ENCODE measurements at places on chromosomes 7 and 10.

- no peaks in the 10 kb centered on the region for H3K27me3 ChIP-seq
- no peak for DNase-seq
- no peak overlapping the region for H3K4me3 ChIP-seq
- H3K36me3 ChIP-seq = no peaks in the 10 kb centered on the region
- H3K27ac ChIP-seq = no peak overlapping the region
These were observed 217.3 kb downstream of the ZEB1 start for GRCh38 chr10:31536302-31536701.

DNA sequence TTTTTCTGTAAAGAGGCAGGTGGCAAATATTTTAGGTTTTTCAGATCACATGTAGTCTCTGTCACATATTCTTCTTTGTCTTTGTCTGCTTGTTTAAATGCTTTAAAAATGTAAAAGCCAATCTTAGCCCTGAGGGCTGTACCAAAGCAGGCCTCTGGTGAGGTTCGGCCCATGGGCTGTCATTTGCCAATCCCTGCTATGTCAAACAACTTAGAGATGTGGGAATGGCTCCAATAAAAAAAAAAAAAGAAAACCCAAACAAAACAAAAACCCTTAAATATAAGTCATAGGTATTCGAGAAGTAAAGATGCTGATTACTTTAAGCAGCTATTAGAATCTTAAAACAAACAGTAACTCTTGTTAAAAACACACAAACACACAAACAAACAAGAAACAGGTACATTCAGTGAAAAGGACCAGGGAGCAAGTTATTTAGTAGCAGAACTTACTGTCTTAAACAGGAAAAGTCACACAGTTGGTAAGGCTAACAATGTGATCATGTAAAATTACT lies 61.4 kb upstream of the NAMPT start:
- no peaks in the 10 kb centered on the region for H3K4me1 ChIP-seq
- H3K36me3 ChIP-seq = no peaks in the 10 kb centered on the region
- no peak overlapping the region for H3K27ac ChIP-seq
- H3K27me3 ChIP-seq = no peaks in the 10 kb centered on the region

GRCh38 chr10:70683601-70683934 lies 11.3 kb downstream of the ADAMTS14 start:
- no peak overlapping the region for H3K27ac ChIP-seq
- no peaks in the 10 kb centered on the region for H3K4me1 ChIP-seq
- H3K4me3 ChIP-seq = no peak overlapping the region

- no peaks in the 10 kb centered on the region for H3K27me3 ChIP-seq
- no peak for DNase-seq
- peaks cover 4% of the 10 kb centered on the region for H3K4me1 ChIP-seq
- H3K27ac ChIP-seq = no peak overlapping the region
- H3K4me3 ChIP-seq = no peak overlapping the region
These were observed 184.5 kb upstream of the NFE2L3 start for GRCh38 chr7:25967278-25968204.

DNA sequence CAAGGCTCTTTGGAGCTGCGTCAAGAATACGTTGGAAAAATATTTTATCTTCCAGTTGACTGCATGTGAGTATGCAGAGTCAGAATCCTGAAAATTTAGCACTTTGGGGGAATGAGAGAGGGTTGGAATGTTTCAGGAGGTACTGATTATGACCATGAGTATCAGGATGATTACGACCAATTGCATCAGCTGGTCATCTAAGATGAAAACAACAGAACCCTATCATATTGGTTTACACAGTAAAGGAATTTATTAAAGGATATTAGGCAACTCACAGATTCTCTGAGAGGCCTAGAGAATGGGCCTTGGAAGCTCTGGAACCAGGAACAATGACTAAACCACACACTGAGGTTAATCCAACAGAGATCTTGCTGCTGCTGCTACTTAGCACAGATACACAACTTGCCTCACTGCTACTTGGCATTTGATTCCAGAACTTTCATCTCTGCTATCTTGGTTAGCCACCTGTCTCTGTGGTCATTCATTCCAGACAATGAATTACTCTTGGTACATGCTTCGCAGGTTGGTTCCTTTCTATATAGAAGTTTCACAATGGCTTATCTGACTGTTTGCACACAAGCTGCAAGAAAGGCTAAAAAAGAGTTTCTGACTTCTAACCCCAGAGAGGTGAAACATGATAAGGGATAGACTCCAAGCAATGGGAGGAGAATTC lies 68.0 kb upstream of the CTTNBP2 start:
- H3K4me3 ChIP-seq = no peak overlapping the region
- H3K27ac ChIP-seq = peak overlapping the region; percentile 76
- H3K4me1 ChIP-seq = peaks cover 4% of the 10 kb centered on the region
- H3K36me3 ChIP-seq = no peaks in the 10 kb centered on the region

GRCh38 chr10:89209718-89210117 lies 2.6 kb upstream of the CH25H start:
- H3K4me1 ChIP-seq = peaks cover 20% of the 10 kb centered on the region
- H3K27ac ChIP-seq = no peak overlapping the region
- H3K4me3 ChIP-seq = no peak overlapping the region
- H3K36me3 ChIP-seq = no peaks in the 10 kb centered on the region
- peaks cover 19% of the 10 kb centered on the region for H3K27me3 ChIP-seq

DNA sequence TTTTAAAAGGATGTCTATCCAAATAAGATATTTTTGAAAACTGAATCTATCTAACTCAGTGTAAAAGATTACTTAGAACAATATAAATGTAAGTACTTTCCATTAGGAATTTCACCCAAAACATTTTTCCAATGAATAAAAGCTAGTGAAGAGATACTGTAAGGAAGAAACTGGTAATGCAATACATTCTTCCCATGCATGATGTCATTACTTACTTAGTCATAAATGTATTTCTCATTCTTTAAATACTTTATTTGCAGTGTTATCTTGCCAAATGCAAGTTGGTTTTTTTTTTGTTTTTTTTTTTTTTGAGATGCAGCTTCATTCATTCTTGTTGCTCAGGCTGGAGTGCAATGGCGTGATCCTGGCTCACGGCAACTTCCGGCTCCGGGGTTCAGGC lies 265.6 kb downstream of the PHF14 start:
- no peak for DNase-seq
- no peak overlapping the region for H3K4me3 ChIP-seq
- no peaks in the 10 kb centered on the region for H3K27me3 ChIP-seq

- no peaks in the 10 kb centered on the region for H3K36me3 ChIP-seq
- no peak for DNase-seq
- H3K27me3 ChIP-seq = no peaks in the 10 kb centered on the region
- no peak overlapping the region for H3K4me3 ChIP-seq
These were observed 688.7 kb downstream of the SDK1 start for GRCh38 chr7:3989723-3990122.

DNA sequence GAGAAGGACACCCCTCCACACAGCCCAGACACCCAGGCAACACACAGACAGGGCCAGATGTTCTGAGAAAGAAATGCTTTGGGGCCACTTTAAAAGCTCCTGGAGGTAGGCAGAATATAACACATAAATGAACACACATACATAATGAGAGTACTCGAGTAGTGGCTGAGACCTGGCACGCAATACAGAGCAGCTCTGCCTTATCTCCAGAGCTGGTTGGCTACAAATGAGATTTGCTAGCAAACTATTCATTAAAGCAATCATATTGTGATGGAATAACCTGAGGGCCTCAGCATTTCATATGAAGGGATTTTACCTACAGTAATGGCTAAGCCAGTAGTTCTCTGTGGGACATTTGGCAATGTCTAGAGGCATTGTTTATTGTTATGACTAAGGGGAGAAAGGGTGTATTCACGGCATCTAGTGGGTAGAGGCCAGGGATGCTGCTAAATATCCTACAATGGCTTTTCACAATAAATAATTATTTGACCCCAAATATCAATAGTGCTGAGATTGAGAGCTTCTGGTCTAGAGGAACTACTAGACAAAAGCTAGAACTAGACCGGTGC lies 5.5 kb upstream of the IMPDH1 start:
- no peaks in the 10 kb centered on the region for H3K27me3 ChIP-seq
- no peak overlapping the region for H3K27ac ChIP-seq
- no peaks in the 10 kb centered on the region for H3K36me3 ChIP-seq
- no peak overlapping the region for H3K4me3 ChIP-seq
- no peaks in the 10 kb centered on the region for H3K4me1 ChIP-seq

DNA sequence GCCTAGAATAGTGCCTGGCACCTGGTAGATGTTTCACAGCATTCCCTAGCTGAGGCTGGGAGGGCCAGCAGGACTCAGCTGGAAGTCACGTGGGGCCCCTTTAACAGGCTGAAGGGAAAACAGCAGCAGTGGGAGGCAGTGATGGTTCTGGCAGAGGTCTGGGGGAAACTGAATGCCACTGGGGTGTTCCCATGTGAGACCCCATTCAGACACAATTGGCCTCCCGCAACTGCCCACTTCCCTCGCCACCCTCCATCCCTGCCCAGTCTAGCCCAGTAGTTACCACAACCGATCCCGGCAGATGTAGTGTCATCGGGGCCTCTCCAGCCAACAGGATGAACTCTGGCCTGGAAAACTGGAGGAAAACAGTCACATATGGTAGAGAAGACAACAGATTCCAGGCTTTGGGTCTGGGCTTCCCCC lies 38.3 kb downstream of the FRMPD2 start:
- no peak overlapping the region for H3K27ac ChIP-seq
- no peaks in the 10 kb centered on the region for H3K27me3 ChIP-seq
- DNase-seq = peak; percentile 22
- no peak overlapping the region for H3K4me3 ChIP-seq
- H3K36me3 ChIP-seq = no peaks in the 10 kb centered on the region

DNA sequence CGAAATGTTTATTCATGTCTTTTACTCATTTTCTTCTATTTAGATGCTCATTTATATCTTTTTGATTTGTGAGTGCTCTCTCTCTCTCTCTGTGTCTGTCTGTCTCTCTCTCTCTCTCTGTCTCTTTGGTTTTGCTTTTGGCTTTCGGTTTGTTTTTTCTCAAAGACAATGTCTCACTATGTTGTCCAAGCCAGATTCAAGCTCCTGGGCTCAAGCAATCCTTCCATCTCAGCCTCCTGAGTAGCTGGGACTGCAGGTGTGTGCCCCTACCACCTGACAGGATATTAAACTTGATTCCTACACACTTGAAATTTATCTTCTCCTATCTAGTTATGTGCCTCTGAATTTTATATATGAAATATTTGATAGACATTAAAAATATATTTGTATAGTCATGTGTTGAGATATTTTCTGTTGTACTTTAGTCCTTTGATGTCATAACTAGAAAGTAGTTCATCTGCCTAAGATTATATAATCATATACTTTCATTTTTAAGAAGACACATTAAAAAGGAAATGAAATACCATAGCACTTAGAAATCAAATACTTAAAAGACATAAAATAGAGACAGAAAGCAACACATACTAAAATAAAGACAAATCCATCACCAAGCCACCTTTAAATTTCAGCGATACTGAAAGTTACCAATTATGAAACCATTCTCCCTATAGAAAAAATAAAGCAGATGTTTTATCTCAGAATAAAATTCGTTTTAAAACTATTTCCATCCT lies 68.1 kb upstream of the SFMBT2 start:
- H3K36me3 ChIP-seq = no peaks in the 10 kb centered on the region
- H3K4me3 ChIP-seq = no peak overlapping the region
- H3K4me1 ChIP-seq = no peaks in the 10 kb centered on the region
- peaks cover 1% of the 10 kb centered on the region for H3K27me3 ChIP-seq

- H3K27ac ChIP-seq = no peak overlapping the region
- no peak for DNase-seq
- H3K27me3 ChIP-seq = no peaks in the 10 kb centered on the region
- H3K4me3 ChIP-seq = no peak overlapping the region
- no peaks in the 10 kb centered on the region for H3K4me1 ChIP-seq
These were observed 92.6 kb downstream of the TFEC start for GRCh38 chr7:115937960-115938359.

- H3K4me3 ChIP-seq = no peak overlapping the region
- DNase-seq = no peak
- no peaks in the 10 kb centered on the region for H3K4me1 ChIP-seq
- H3K27ac ChIP-seq = peak overlapping the region; percentile 1
- H3K27me3 ChIP-seq = no peaks in the 10 kb centered on the region
- 0 out of 2 replicates have a peak, but pooled peaks cover 2% of the 10 kb centered on the region for H3K36me3 ChIP-seq
These were observed 314.7 kb downstream of the BICC1 start for GRCh38 chr10:58827381-58827780.

- H3K4me1 ChIP-seq = peaks cover 5% of the 10 kb centered on the region
- no peaks in the 10 kb centered on the region for H3K36me3 ChIP-seq
- no peaks in the 10 kb centered on the region for H3K27me3 ChIP-seq
- DNase-seq = no peak
- no peak overlapping the region for H3K27ac ChIP-seq
- no peak overlapping the region for H3K4me3 ChIP-seq
These were observed 326.9 kb downstream of the PLXNA4 start for GRCh38 chr7:132249256-132249971.

- H3K4me1 ChIP-seq = no peaks in the 10 kb centered on the region
- no peak overlapping the region for H3K4me3 ChIP-seq
- no peak overlapping the region for H3K27ac ChIP-seq
- H3K36me3 ChIP-seq = no peaks in the 10 kb centered on the region
- no peaks in the 10 kb centered on the region for H3K27me3 ChIP-seq
These were observed 1.1 kb upstream of the ZNF467 start for GRCh38 chr7:149774237-149775175.

DNA sequence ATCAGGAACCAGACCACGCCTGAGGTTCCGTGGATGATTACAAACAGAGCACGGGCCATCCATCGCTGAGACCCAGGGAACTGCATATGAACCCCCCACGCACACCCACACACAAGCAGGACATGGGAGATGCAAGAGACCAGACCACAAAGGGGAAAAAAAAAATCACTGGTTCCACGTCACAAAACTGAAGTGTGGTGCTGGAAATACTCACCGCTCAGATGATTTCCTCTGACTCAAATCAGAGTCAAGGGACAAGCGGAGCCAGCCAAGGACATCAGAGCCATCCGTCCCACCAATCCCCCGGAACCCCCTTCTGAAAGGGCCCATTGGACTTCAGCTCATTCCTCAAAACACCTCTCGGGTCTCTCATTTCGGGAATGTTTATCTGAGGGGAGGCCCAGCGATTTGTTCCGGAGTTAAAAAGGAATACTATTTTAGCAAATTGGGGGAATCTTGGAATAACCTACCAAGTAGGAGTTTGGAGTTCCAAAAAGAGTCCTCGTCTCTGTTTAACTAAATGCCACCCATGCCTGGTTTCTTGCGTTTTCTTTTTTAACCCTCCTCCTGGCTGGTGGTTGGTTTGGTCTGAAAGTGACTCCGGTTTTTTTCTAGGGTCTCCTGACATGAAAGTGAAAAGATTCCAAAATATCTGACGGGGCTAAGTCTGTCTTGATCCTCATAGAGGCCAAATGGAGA lies 15.0 kb downstream of the SNX8 start:
- no peaks in the 10 kb centered on the region for H3K36me3 ChIP-seq
- no peaks in the 10 kb centered on the region for H3K4me1 ChIP-seq
- no peak for DNase-seq
- no peak overlapping the region for H3K27ac ChIP-seq
- H3K4me3 ChIP-seq = no peak overlapping the region
